Foreskin fibroblast (primary cell): ENCODE measurements at places on chromosomes 12 and 14.
A peak's percentile ranks its signal among the peaks of the same experiment; 100 is the strongest.

DNA sequence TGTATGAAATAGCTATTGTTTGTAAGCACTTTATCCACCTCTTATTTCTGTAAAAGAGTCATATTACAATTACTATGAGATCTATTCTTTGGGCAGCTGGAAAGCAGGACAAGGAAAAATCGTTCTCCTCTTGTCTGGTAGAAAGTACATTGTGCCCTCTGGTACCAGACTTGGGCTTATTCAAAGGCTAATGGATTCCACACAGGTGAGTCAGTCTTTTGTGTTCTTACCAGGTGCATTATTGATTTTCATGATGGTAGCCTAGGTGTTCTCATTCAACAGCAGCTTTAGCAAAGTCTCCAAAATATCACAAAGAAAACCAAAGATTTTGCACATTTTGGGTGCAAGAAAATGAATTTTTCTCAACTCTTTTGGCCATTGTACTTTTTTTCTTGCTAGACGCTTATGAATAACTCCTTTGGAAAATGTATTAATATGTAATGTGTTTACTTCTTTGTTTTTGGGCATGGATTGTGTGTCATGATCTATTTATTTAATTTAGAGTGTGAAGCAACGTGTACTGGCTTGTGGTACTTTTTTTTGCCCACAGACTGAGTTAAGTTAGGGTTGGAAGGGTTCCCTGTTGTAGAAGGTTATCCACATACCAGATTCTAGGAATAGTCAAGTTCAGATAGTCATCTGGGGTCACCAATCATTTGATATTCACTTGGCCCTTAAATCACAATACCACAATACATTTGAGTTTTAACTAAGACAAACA is 26.2 kb downstream of the MNAT1 start:
- no peak for DNase-seq

GRCh38 chr14:88998027-88998426 is 173.6 kb downstream of the TTC8 start:
- no peak for DNase-seq

DNA sequence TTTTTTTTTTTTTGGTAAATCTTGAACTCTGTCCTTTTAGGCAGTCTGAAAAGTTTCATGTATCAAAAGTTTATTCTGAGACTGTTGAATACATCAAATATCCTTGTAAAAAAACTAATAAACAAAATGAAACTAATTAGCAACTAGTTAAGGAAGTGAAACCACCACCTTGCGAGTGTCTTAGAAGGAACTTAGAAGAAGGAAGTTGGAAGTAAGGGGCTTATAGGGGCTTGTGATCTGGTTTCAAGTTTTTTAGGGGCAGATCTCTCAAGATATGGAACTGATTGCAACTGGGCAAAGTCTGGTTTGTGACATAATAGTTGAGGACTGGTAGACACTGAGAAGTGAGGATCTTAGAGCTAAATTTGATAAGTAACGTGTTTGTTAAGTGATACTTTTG is 748.8 kb downstream of the C12orf50 start:
- DNase-seq, result no peak

DNA sequence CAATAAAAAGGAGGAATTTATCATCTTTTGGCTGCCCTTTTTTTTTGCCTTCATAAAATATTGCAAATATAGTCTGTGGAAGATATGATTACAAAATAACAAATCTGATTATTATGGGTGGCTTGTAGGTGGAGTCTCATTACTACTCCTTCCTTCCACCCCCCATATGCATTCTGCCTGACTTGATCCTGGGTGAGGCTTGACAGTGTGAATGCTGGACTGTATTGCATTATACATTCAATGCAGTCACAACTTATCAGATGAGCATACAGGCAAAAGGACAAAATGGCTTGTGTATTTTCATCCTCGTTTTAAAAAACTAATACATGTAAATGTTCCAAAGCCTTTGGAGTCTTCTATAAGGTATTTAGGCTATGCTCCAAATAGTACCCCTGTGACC is 186.3 kb downstream of the ANO4 start:
- no peak for DNase-seq

DNA sequence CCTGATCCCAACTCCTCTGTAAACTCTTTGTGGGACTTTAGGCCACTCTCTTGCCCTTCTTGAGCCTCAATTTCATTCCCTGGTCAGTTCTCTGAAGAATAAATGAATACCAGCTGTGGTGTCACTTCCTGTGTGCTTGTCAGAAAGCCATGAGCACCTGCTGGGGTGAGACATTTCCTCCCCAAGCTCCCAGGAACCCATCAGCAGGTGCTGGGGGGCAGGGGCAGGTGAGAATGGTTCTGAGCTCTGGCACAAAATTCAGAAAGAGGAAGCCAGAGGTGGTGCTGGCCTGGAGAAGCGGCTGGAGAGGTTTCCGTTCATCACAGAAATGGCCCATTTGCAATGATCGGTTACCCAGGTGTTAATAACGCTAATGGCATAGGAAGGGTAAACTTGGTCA is 14.9 kb downstream of the LHX5 start:
- DNase-seq, result no peak

DNA sequence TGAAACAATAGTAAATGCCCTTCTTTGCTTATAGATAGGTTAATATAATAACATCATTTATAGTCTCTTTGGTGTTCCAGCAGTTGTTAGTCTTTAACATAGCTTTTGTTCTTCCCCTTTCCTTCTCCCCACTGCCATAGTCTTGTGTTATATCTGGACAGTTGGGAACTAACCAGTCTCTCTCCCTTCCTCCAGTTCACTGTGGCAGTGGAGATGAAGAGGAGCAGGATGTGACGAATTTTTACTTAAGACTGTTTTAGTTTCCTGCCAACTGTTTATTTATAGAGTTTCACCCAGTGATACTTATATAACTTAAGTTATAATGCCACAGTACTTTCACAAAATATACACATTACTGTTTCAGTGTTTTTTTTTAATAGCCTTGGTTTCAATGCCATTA is 277.4 kb downstream of the PDZRN4 start:
- DNase-seq, result no peak

- DNase-seq, result peak; percentile 91
These were observed 10.9 kb downstream of the BTG1 start for GRCh38 chr12:92134638-92135274.

- peak; percentile 67 for DNase-seq
These were observed 200.2 kb downstream of the CHST11 start for GRCh38 chr12:104656921-104657320.

DNA sequence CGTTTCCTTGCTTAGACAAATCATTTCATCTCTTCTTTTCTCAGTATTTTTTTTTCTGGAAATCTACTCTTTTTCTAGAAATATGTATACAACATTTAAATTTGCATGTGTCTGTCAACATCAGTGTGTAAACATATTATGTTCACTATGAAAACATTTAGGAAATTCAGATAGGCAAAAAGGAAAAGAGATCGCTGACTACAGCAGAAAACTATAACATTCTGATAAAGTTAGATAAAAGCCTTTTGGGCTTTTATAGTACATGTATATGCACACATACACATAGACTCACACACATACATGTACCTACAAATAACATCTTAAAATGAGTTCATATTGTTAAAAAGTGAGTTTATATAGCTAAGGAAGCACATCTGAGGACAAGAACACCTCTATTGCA is 142.1 kb downstream of the RAD51B start:
- DNase-seq, result no peak

- DNase-seq, result no peak
These were observed 24.3 kb downstream of the VRK1 start for GRCh38 chr14:96821501-96821900.

DNA sequence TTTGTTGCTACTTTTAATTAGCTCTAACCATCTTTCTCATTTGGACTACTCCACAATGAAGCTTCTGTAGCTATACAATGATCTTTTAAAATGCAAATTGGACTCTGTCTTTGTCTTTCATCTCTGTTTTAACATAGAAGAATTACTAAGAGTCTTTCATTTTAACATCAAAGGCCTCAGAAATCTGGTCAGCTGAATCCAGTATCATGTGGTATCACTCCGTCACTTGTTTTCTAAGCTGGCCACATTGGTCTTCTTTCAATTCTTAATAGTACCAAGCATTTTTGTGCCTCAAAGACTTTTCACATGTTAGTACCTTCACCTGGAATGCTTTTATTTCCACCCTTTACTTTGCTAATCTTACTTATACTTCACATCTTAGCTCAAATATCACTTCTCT is 95.5 kb upstream of the SLC16A7 start:
- no peak for DNase-seq

DNA sequence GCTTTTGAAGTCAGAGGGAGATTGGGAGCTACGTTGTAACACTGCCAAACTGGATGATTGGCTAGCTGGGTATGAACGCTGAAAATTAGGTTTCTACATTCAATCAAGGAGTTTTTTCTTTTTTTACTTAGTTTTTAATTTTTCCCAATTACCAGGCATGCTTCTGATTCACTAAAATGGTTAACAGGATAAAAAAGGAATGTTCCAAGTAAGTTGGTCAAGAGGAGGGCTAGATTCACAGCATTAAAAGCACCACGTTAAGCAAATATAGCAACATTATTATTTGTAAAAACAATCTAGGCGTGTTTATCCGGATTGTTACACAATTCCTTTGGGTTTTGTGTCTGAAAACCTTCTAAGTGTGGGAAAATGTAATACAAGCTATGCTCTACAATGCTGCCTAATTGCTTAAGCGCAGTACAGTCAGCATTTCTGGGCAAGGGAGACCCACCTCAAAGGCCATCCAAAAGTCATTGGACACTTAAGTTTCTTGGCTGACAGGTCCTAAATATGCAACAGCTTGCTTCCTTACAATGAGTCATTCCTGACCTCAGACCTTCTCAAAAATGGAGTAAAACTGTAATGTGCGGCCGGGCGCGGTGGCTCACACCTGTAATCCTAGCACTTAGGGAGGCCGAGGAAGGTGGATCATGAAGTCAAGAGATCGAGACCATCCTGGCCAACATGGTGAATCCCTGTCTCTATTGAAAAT is 1.2 kb downstream of the RPLP0 start:
- peak; percentile 70 for DNase-seq

DNA sequence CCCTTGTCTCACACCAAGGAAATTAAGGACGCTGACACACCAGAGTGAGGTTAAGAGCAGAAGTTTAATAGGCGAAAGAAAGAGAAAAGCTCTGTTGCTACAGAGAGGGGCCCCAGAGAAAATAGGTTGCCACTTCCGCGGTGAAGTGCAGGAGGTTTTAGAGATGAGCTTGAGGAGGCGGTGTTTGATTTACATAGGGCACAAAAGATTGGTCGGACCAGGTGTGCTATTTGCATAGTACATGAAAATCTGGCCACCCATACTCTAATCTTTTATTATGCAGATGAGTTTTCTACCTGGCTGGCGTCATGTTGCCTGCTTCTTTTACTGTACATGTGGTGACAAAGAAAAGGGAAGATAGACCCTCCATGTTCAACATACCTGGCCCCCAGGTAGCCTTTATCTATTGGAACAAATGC is 23.3 kb upstream of the MYF6 start:
- DNase-seq, result no peak

DNA sequence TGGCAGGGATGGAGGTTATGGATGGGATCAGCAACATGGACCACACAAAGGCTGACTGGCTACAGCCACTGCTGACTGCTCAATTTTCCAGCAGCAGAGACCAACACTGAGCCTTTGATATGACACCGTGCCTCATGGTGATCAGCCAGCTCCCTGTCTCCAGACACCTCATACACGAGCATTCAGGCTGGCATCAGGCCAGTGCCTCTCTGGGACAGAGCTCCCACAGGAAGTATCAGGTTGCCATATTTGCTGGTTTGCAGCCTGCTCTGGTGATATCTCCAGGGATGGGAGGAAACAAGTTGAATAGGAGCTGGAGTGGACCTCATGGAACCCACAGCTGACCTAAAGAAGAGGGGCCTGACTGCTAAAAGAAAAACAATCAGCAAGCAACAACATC is 471.2 kb upstream of the ATXN7L3B start:
- DNase-seq, result no peak

- DNase-seq, result no peak
These were observed 6.3 kb upstream of the USP44 start for GRCh38 chr12:95557625-95558024.

DNA sequence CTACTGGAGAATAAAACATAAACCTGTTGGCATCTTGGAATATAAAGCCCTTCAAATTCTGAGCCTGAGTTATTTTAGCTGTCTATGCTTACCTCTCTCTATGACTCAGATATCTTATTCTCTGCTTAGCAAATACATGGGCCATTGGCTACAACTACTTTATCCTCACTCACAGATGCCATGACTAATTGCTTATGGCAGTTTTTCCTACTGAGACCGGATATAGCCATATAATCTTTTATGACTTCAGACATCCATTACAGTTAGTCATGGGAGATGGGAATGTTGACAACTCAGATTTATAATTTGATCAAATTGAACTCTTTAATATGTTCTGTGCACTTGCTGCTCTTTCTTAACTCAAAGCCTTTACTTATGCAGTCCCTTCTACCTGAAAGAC is 502.4 kb upstream of the ATP2B1 start:
- peak; percentile 58 for DNase-seq

DNA sequence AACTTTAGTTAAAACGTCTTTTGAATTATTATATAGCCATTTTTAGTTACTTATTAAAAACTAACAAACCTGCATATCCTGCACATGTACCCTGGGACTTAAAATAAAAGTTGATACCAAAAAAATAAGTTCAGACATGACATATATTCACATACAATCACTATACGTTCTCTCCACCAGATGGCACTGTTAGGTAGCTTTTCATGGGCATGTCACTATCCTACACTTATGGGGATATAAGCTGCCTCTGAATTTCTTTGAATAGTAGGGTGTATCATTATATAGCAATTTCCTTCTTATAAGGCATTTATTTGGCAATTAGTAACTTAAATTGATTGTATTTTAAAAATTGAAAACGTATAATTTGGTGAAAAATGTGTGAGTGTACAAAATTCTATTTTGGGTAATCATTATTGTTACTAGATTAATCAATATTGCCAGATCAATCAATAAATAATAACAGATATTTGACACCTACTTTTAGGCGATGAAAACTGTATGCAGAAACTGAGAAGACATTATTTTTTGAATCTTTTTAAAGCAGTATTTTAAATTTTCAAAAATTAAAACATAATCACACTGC is 31.8 kb upstream of the OR10A7 start:
- peak; percentile 38 for DNase-seq

DNA sequence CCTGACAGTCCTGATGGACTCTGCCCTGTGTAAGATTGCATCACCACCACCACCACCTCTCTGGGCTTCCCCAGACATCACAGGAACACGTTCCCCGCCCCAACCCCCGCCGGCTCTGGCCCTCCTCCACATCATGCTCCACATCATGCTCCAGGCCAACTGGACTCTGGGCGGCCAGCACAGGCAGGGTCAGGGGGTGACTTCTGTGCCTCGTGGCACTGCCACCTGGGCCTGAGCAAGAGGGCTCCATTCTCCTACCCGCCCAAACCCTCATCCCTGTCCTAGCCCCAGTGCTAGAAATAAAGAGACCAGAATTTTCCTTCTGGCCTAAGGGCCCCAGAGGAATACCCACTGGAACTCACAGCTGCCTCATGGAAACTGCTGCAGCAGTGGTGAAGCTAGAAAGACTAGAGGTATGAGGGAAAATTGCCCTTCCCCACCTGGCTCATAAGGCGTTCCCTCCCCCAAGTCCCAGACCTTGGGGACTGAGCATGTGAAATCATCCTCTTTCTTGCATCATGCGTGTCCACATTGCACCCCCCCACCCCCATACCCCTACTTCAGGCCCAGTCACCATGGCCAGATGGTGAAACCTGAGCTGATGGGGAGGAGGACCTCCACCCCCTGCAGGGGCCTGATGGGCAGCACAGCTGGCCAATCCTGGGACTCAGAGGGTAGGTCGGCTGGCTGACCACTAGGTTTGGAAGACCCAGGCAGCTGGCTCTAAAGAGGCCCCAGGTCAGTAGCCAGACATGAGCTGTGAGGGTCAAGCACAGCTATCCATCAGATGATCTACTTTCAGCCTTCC is at the start of gene INHBE:
Gene INHBE (plus strand): TSS at position 742 of the 808 bp plus-strand sequence. CDS start 230 bp downstream, outside the sequence.
- DNase-seq, result peak; percentile 94
